AML-193 (cell line): ENCODE measurements at places on chromosomes 6 and 20.

DNA sequence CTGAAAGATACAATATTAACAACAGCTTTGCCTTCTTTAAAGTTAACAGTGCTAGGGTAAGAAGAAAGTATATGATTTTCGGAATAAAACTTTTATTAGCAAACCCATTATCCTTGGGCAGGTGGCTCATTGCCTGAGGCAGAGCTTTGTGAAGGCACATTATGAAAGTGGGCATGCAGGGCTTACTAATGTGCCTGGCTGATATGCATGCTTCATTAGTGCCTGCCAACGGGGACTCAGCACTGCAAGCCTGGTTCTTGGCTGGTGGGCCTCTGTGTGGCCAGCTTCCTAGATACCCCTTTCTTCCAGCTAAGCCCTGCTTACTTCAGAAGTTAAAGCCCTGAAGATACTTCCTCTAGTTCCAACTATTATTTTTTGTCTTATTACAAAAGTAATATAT, 481.6 kb downstream of the ADGRB3 start:
- DNase-seq = no peak

- DNase-seq = no peak
These were observed 6.8 kb upstream of the MRPS10 start for GRCh38 chr6:42224222-42225028.

GRCh38 chr6:115914098-115914497, 146.6 kb downstream of the FRK start:
- DNase-seq = peak; percentile 23

GRCh38 chr6:43712579-43712978, 25.0 kb upstream of the MRPS18A start:
- no peak for DNase-seq

DNA sequence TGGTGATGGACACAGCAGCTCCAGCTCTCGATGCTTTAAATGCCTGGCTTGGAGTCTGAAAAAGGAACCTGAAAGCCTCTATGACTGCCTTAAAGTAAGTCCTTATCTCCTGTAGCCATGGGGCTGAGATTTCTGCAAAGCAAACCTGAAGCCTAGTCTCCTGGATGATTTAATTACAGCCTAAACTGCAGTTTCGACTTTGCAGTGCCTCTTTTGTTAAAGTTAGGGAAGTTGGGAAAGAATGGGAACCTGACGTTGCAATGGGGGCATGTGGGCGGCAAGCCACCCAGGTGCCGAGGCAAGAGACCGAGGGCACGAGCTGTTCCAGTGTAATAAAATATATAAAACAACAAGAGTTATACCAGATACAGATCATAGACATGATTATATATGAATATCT, 11.7 kb upstream of the TCFL5 start:
- no peak for DNase-seq

- DNase-seq = no peak
These were observed 62.6 kb downstream of the GINS1 start for GRCh38 chr20:25470045-25470444.

GRCh38 chr6:79084693-79085092, 6.6 kb upstream of the PHIP start:
- DNase-seq = peak; percentile 40

- no peak for DNase-seq
These were observed 45.3 kb downstream of the B4GALT5 start for GRCh38 chr20:49668181-49668877.

GRCh38 chr6:17600527-17601385, 654 bp downstream of the FAM8A1 start:
- DNase-seq = peak; percentile 7

DNA sequence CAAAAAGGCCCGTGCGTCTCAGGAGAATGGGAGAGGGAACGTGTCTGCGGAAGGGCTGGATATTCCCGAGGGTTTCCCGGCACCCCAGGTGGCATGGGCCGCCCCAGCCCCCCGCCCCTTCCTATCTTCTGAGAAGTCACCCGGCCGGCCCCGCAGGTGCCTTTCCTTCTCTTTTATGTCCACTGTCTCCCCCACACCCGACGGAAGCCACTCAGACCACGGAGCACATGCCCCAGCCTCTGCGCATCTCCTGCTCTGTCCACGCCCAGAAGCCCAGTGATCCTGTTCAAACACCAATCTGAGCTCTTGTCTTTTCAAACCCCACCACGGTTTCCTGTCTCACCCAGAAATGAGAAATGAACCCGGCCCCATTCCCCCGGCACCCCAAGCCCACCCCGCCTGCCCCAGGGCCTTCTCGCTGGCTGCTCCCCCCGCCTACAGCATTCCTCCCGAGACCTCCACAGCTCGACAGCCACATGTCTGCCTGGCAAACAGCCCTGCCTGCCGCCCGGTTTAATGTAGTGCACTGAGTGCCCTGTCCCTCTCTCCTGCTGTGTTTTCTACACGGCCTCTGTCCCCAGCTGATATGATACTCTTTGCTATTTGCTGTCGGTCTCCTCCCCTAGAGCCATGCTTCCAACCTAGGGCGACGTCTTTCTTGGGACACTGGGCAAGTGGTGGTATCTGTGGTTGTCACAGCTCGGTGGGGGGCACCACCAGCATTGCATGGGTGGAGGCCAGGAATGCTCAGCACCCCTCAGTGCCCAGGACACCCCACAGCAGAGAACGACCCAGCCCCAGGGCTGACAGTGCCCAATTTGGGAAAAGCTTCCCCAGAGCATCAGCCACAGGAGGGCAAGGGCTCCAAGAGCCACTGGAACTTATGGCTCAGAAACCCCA, 182.7 kb downstream of the TAF4 start:
- DNase-seq = no peak

DNA sequence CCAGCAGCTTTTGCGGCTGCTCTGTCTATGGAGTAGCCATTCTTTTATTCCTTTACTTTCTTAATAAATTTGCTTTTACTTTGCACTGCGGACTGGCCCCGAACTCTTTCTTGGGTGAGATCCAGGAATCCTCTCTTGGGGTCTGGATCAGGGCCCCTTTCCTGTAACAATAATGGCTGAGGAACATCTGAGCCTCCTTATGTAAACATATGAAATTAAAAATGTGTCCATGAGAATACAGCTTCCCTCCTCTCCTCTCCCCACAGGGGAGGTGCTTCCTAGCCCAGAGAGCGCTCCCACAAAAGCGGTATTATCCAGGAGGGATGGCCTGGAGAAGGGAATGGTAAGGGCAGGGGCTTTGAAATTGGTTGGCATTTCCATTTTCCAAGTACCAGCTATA, 81.1 kb downstream of the PSMG4 start:
- no peak for DNase-seq

DNA sequence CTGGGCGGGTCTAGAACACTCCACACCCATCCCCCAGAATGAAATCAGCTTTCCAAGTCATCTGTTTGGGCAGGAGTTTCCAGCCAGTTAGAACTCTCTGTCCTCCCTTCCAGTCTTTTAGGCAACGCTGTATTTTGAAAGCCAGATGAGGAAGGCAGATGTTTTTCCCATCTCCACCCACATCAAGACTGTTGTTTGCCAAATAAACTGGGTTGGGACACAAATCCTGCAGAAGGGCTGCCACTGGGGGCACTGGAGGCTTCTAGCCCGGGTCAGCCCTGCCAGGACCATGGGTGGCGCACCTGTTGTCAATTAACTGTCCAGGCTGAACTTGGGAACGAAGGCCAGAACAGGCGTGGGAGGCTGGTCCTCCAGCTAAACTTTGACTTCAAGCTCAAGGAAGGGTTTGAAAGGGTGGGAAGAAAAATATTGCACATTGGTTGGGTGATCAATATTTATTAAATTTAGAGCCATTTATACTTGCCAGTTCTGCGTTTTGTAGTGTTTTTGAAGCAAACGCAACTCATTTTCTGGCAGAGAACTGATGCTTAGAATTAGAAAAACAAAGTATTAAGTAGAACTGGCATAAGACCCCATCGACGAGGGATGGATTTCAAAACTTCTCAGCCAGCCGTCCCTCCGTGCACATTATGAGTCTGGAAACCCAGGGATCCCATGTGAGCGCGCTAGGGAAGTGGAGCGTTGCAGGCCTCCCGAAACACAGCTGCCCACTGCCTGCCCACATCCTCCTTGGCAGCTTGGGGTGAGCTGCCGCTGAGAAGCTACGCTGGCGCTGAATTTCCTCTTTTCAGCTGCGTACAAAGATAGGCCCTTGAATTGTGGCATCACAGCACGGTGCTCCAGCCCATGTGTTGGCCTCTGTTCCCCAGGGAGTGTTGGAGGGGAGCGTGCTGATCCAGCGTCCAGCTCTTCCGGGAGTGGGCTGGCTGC, 297.4 kb downstream of the QKI start:
- DNase-seq = no peak

DNA sequence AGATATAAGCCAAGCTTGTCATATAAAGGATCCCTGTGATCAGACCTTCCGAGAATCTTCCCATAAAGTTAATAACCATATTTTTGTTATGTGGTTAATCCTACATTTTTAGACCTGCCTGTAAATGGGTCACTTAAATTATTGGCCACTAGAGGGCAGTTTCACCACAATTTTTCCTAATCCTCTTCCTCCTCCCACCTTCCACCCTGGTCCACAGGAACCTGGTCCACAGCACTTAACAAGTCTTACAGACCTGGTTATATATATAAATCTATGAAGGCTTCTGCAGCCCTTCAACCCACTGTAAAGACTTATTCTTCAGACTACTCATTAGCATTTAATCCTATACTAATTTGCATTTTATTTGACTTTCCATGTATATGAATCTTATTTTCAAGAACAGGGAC, 28.3 kb downstream of the MRS2 start:
- peak; percentile 56 for DNase-seq
